ENCODE measurements at places on chromosomes 2 and 18. TPM values are rescaled to one million over a fixed set of nuclear protein-coding genes. Genes with fewer than 3 reads are reported as not detected.

The PLB1 gene
- total RNA-seq: 3.0 TPM

The IL36G gene
- not detected for total RNA-seq

DNA sequence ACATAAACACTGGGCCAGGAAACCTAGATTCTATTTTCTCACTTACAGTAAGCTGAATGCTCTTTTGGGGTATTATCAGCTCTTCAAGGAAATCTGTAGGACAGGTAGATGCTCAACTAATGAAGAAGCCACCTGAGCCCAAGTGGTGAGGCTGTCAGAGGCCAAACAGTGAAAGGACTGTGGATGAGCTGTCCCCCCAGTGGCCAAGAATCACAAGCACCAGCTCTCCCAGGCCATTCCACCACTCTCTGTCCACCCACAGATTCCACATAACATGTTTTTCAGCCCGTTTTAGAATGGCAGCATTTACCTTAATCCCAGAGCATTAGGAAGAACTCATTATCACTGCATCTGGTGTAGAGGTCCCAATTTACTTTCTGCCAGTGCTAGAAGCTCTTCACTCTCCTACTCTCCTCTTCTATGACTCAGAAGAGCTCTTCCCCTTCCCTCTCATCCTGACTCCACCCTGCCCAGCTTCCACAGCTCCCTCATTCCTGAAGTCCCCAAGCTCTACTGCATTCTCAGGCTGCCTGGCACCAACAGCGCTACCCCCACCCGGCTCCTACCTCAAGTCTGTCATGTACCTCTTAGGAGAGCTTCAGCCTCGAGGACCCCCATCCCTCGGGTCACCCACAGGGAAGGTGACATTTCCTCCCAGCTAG is 43.8 kb upstream of the GORASP2 start:
- DNase-seq: no peak

DNA sequence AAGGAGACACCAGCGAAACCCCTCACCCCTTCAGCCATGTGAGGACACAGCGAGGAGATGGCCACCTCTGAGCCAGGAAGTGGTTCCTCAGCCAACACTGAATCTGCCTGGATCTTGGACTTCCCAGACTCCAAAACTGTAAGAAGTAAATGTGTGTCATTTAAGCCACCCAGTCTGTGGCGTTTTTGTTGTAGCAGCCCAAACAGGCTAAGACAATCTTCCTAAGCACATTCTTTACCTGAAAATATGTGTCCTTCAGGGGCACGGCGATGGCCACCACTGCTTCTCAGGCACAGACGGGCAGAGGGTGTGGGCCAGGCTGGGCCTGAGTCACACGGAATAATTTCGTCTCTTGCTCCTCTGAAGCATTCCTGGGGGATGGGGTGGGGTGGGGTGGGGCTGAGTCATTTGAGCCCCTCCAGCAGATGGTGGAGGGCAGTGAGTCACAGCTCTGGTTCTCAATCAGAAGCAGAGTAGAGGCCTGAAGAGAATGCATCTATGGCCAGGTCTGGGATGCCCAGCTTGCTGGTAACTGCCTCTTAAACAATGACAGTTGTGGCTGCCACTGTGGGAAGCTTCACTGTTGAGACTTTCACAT is 142.4 kb downstream of the CAPN13 start:
- DNase-seq: peak; percentile 83

DNA sequence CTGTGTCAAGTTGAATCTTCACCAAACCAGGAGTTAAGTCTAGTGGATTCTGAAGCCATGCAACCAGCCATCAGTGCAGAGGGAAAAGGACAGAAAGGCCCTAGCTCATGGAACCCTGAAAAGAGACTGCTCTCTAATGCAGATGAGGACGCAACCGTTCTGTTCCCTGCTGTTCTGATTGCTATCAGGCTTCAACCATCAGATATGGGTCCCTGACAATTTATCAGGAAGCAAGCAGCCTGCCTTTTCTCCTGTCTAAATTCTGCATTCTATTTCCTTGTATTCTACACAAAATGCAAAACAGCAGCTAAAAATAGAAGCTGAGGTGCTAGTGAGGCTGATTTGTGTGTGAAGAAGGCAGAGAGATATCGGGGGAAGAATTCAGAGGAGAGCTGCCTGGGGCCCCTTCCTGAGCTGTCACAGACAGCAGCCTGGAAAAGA is 68.4 kb upstream of the RTN4 start:
- DNase-seq: no peak

DNA sequence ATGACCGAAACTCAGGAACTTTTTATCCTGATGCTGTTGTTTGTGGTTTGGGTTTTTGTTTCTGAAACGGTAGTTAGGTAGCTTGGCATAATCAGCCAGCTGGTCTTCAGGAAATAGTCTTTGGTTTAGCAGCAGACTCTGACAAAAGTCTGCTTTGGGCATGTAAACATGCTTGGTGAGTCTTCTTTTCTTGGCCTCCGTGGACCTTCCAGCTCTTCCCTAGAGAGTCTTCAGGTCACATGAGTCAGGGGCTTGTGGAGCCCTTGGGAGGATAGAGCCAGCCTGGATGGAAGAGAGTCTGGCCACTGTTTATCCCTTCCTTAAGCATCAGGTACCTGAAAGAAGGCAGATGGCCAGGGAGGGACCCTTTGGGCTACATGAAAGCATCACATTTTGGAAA is 154.5 kb downstream of the MGAT5 start:
- DNase-seq: peak; percentile 77

DNA sequence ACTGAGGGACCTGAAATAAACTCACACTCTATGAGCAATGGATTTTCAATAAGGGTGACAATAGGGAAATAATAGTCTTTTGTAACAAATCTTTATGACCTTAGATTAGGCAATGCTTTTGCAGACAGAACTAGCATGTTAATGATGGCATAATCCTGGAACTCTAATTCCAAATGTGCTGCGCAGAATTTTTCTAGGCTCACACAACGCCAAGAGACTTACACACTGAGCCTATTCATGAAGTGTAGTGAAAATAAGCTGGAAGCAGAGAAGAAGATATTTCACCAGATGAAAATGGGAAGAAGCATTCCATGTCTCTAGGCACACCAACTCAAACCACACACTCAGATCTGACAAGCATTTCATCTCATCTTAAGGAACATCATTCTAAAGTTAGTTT is 178.5 kb downstream of the L3MBTL4 start:
- DNase-seq: no peak
